Epithelial cell of esophagus (primary cell): ENCODE measurements at places on chromosomes 4 and X.

DNA sequence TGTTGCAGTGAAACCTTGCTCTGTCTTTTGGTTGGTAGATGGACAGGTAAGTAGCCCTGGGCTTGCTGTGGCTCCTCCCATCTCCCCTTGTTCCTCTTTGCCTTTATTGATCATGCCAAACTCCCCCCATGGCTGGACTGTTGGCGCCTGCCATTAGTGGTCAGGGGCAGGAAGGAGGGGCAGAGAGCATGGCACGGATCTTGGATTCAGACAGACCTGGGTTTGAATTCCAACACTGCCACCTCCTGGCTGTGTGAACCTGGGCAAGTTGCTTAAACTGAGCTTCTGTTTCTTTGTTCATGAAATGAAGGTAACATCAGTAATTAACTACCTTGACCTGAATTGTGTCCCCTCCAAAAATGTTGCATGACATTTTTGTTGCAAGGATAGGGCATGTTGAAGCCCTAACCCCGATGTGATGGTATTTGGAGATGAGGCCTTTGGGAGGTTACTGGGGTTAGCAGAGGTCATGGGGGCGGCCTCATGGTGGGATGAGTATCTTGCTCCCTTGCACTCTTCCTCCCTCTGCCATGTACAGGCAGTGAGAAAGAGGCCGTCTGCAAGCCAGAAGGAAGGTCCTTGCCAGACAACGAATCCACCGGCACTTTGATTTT is 6.0 kb downstream of the SLC2A9 start:
- DNase-seq, result peak; percentile 61

DNA sequence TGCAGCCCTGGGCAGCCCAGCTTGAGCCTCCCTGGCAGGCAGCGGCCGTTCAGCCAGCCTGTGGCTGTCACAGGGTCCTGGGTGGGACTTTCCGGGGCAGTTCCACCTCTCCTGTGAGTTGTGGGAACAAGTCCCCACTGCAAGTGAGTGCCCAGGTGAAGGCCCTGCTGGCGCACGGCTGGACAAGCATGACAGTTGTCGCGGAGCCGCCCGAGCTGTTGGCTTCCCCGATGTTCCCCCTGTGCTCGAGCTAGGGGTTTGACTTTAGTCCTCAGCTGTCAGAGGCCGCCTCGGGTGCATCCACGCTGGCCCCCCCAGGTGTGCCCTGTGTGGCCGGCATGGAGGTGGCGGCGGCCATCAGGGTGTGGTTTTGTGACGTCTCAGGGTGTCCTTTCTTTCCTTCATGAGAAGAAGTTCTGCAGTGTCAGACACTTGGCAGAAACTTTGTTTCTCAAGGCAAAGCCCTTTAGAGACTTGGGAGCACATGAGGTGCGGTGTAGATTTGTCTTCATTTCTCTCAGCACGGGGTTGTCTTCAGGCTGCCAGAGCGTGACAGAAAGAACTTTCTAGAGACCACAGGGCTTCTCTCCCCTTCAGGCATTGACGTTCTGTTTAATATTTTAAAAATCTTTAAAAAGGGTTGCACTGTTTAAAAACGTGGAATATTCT is 69.4 kb upstream of the HGFAC start:
- DNase-seq, result no peak

- DNase-seq, result peak; percentile 14
These were observed 252.3 kb upstream of the RASGEF1B start for GRCh38 chr4:81723927-81724587.

- no peak for DNase-seq
These were observed 59.5 kb upstream of the PPP2R3B start for GRCh38 chrX:446245-446644.

- no peak for DNase-seq
These were observed 3.2 kb upstream of the ASMTL start for GRCh38 chrX:1455948-1456280.

DNA sequence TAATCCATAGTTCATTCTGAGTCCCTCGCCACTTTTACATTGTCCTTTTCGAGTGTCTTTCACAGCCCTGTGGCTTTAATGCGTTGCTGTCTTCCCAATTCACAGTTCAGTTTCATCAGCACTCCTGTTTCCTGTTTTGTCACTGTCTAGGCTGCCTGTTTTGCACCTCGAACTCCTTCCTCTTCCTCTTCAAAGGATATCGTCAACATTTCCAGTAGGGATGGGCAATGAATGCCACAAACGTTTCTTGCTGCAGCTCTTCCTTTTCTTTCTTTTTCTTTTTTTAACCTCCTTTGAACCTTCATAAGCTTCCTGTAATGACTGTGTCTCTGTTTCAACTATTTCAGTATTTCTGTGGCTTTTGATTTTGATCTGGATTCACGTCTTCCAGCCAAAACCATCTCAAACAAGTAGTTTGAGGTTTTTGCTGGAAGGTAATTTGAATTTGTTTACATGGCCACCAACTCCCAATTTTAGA is 105.4 kb downstream of the ANXA3 start:
- no peak for DNase-seq

DNA sequence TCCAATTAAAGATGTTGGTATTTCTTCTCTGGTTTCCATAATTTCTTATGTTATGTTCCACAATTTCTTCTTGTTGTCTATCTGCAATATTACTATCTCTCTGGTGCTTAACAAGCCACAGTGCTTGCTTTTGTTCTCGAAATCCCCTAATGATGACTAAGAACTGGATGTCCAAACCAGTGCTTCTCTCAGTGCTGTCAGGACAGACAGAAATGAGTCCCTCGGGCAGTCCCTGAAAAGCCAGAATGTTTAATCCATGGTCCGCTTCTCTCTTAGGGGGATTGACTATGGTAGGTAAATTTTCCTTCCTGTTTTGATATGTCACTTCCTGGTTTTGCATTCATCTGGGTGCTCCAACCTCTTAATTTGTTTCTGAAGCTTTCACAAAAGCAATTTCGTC is 321.6 kb upstream of the PCDH10 start:
- DNase-seq, result peak; percentile 9

GRCh38 chrX:132877954-132878536 is 80.4 kb downstream of the HS6ST2 start:
- peak; percentile 27 for DNase-seq

GRCh38 chr4:171594293-171594692 is 218.9 kb upstream of the GALNTL6 start:
- DNase-seq, result no peak
